ENCODE measurements at places on chromosomes 2 and 18. TPM values are rescaled to one million over a fixed set of nuclear protein-coding genes. Genes with fewer than 3 reads are reported as not detected.

GRCh38 chr18:56487801-56488200, 150.6 kb downstream of the TXNL1 start:
- no peak for DNase-seq

- DNase-seq = no peak
Measured at GRCh38 chr2:159217676-159218075, 68.8 kb downstream of the WDSUB1 start.

GKN2 gene
- total RNA-seq = not detected

KLHL41 gene
- 0.49 TPM for total RNA-seq

DNA sequence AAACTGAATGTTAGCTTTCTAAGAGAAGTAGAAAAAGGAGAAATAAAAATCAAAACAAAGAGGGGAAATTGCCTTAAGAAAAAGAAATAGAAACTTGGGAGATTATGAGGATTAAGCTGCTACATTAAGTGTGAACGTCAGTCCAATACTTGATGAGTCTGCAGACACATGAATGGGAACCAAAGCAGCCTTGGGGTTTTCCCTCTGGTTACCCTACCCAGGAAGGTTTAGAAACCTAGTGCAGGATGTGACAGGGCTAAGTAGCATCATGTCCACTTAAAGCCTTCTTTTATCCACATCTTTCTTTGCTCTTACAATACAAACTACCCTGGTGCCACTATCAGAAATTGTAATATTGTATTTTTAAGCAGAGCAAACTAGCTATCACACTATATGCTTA, 22.3 kb downstream of the SLC35F5 start:
- no peak for DNase-seq

DNA sequence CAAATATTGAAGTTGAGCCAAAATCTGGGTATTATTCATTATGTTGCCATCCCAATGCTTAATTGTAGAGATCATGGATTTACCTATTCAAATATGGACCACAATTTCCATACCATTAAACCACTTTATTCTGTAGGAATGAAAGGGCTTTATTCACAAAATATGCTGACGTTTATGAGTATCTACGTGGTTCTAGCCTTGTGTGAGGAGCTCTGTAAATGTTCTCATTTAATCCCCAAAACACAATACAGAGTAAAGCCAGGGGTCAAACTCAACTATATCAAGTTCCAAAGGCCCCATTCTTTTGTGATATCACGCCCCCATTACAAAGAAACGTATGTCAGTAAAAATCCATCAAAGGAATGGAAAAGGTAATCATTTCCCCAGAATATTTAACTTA, 61.9 kb downstream of the ANTXR1 start:
- DNase-seq = no peak

SLC40A1 gene
- total RNA-seq = 53.3 TPM

GRCh38 chr2:241584436-241584835, 25.9 kb downstream of the BOK start:
- no peak for DNase-seq

DNA sequence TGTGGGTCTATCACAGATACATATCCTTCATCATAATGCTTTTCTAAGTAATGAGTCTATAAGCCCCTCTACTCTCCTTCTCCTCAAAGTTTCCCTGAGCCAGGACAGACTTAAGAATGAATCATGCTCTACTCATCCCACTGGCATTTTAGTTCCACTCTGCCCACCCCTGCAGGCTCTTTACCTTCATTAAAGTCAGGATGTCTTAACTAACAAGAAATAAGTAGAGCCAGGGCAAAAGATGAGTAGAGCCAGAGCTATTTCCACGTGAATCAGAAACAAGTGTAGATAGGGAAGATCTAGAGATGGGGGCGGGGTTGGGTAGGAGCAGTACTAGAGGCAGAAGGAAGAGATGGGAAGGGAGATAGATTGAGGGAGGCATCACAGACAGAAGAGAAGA, 790.5 kb downstream of the RNF144A start:
- no peak for DNase-seq

- DNase-seq = no peak
Measured at GRCh38 chr18:49561289-49562193, at the start of gene LIPG. Gene LIPG, plus strand, starts transcription at chr18:49562057. Its CDS starts 252 bp downstream, at chr18:49562309.

ZSWIM2 gene
- total RNA-seq = not detected

DNA sequence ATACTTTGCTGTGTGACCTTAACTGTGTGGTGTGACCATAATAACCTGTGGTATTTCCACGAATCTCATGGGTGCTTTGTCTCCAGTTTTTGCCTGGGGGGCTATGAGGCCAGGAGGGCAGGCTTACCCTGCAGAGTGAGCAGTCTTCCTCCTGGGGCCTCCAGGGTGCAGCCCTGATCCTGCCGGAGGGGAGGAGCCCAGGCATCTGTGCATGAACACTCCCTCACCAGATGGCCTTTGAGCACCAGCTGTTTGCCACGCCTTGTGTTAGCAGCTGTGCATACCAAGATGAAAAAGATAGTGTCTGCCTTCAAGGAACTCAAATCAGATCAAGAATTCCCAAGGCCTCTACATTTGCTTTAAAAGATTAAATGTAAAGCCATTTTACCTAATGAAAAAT, 75.0 kb upstream of the RBM44 start:
- DNase-seq = peak; percentile 67

DNA sequence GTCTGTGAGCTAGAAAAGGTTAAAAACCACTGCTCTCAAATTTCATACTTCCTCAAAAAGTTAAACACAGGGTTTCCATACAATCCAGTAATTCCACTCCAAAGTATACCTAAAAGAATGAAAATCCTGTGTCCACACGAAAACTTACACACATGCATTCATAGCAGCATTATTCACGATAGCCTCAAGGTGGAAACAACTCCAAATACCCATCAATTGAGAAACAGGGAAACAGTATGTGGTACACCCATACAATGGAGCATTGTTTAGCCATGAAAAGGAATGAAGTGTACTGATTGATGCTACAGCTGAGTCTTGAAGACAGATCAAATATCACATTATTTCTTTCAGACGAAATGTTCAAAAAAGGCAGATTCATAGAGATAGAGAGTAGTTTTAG, 36.7 kb downstream of the UXS1 start:
- no peak for DNase-seq

- DNase-seq = no peak
Measured at GRCh38 chr18:8477615-8478014, 131.6 kb upstream of the RAB12 start.

GRCh38 chr2:236670235-236670620, 100.6 kb downstream of the ACKR3 start:
- peak; percentile 78 for DNase-seq

PCARE gene
- total RNA-seq = not detected

DNA sequence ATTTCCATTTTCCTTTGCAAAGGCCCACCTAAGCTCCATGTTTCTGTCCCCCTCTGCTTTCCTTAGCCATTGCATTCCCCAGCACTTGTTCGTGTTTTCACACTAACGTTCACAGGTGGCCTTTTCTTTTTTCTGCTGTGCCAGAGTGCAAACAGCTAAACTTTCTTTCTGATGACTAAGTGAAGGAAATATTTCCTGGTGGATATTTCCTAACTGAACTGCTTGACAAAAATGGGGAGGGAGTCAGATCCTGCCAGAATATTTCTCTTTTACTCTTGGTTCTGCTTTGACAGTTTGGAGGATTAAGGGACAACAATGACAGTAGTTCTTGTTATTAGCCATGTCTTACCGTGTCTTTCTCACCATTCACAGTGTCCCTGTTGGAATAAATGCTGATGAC, 344.0 kb downstream of the ARHGAP15 start:
- no peak for DNase-seq
